ENCODE measurements at places on chromosomes 6 and 20.

DNA sequence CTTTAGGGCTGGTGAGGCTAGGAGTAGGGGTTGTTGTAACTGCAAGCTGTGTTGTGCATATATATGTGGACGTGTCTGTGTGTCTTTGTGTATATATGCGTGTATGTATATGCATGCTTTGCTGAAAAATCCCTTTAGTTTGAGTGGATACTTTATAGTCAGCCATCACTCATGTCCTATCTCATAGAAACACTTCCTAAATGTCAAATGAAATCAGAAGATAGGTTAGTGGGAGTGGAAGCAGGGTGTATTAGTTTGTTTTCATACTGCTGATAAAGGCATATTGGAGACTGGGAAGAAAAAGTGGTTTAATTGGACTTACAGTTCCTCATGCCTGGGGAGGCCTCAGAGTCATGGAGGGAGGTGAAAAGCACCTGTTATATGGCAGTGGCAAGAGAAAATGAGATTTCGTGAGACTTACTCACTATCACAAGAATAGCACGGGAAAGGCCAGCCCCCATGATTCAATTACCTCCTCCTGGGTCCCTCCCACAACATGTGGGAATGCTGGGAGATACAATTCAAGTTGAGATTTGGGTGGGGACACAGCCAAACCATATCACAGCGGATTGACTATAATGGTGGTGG lies 131.1 kb downstream of the JARID2 start:
- DNase-seq: no peak

GRCh38 chr6:108727966-108728730 lies 120.1 kb upstream of the ARMC2 start:
- DNase-seq: no peak

DNA sequence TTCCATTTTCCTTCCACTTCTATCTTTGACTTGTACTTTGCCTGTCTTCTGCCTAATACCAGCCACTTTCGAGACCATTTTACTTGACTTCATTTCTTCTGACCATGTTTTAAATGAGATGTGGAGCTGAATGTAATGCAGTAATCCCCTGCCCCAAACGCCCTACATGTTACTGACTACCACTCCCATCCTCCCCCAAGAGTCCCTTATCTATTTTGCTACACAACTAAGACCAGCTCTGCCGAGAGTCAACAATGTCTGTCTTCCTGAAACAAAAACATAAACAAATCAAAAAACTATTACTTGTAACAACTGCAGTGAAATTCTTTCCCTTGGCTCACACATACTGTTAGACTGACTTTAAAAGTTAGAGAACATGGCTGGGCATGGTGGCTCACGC lies 27.1 kb upstream of the KIAA1586 start:
- no peak for DNase-seq

GRCh38 chr6:89471287-89471867 lies 38.4 kb downstream of the ANKRD6 start:
- DNase-seq: no peak

GRCh38 chr6:135306740-135307420 lies 125.8 kb downstream of the MYB start:
- no peak for DNase-seq

DNA sequence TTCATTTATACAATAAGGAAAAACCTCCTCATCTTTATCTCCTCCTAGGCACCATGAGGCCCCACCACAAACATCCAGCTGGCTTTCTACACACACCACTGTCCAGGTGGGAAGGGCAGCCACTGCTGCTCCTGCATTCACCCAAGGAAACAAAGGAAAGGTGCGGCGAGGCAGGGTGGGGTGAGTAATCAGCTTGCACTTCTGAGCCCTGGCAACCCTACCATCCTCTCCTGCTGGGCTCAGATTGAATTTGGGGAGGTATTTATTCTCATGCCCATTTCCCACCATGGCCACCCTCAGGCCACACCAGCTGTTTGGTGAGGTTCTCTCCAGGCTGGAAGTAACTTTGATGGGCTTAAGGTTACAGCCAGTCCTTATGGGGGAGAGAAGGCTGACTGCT lies 31.2 kb upstream of the SPDEF start:
- DNase-seq: no peak
